CD4-positive, alpha-beta T cell treated with Interferon alpha-2 for 1 hour (primary cell): ENCODE measurements at places on chromosomes 1 and 21.

GRCh38 chr21:24275616-24276015 lies 1331.7 kb downstream of the MRPL39 start:
- DNase-seq: no peak

- peak; percentile 58 for DNase-seq
These were observed 31.5 kb downstream of the CHD5 start for GRCh38 chr1:6148497-6149241.

- no peak for DNase-seq
These were observed 5.9 kb upstream of the CDC20 start for GRCh38 chr1:43352881-43353280.

DNA sequence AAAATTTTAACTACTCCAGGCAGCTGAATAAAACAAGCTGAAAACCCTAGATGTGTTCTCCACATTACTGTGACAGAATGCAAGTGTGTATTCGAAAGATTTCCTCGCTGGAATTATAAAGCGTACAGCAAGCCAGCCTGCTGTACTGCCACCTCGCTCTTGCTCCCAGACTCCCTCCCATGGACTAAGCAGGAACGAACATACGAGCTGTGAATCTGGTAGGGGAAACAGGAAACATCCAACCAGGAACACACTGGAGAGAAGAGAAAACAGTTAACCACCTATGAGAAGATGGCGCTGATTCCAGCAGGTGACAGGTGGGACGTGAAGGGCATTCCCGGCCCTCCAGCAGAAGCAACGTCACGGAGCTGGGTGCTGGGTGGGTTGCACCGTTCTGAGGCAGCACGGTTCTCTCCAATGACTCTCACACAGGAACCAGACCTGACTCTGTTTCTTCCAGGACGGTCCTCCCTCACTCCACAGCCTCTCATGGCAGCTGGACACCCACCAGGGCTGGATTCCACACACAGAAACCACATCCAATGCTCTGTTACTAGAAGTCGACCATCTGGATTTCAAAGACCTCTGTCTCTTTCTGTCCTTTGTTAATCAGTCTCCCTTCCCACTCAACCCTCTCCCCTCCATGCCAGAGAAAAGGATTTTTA lies 219.2 kb downstream of the RERE start:
- no peak for DNase-seq

DNA sequence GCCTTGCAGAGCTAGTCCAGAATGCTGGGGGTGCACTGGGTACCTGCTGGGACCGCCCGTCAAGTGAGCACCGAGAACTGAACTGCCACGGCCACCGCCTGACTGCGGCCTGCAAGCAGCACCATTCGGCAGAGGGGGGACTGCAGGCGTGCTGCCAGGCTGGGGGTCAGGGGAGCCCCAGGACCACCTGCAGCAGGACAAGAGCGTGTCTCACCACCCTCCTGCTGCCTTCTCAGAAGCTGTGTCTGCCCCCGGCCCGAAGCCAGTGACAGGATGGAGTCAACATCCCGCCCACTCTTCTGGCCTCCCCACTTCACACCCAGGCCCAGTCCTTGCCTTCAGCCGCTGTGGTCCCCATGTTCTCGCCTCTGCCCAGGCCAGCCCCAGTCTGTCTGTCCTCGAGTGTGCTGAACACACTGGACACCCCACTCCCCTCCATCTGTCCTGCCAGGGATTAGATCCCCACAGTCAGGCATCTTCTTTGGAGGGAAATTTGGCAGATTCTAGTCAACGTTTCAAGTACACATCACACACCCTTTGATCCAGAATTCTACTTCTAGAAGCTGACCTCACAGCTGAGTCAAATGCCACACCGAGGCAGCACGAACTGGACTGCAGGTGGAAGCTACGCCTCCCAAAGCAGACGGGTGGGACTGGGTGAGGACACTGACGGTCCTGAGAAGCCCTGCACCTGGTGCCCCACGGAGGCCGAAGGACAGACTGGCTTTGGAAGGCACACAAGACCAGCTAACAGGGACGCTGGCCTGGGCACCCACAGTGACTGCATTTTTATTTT lies 26.0 kb downstream of the PTTG1IP start:
- no peak for DNase-seq

DNA sequence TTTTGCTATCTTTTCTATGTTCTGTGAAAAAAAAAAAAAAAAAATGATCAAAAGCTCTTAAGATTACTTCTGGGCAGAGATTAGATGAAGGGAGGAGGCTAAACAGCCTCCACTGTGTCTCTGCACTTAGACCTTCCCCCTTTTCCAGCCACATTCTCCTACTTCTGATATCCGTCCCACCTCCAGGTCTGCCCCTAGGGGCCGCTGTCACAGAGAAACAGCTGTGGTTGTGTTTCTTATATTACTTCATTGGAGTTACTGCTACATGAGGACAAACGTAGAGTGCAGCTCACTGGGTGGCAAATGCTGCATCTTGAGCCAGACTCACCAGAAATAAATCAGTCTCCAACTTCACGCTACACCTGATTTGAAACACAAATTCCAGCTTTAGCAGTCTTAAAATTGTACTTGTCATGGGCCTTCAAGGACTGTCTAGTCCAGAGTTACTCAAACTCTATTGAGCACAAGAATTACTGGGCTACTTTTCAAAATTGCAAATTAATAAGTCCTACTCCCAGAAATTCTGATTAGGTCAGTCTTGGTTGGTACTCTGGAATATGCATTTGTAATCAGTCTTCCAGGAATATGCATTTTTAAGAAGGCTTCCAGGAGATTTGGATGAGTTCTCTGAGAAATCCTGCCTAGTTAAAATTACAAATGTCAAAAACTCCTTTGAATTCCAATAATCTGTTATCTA lies 125.2 kb upstream of the PTBP2 start:
- no peak for DNase-seq

DNA sequence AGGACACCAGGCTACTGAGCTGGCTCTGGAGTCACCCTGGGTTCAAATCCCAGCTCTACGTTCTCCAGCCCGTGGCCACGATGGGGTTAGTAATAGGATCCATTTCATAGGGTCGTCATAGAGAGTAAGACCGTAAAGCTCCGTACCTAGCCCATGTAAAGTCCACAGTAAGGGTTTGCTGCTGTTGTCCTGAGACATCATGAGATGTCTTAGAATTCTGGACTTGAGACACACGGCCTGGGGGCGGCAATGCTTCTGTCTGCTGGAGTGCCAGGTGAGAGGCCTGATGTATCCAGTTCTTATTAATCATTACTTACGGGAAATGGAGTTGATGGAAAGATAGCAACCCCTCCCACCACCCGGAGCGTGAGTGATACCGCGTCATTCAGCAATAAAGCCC lies 3.6 kb downstream of the TCP10L start:
- no peak for DNase-seq

- DNase-seq: no peak
These were observed 136.9 kb downstream of the BARHL2 start for GRCh38 chr1:90580176-90580575.

- no peak for DNase-seq
These were observed 37.1 kb downstream of the JUN start for GRCh38 chr1:58746757-58747156.

DNA sequence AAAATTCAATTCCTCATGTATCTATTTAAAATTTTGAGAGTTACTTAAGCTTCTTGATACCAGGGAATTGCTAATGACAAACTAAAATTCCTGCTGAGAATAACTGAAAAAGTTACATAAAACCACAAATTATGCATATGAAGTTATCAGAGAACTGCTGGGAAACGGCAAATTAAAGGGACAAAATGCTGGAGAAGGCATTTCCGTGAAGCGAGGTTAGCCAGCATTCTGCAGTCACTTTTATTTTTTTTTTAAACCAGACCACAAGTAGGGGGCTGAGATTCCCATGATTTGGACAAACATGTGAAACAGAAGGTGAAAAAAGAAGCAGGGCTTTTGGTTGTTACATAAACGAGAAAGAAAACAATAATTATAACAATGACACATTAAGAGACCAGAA lies 737.6 kb upstream of the CHRM3 start:
- DNase-seq: no peak

DNA sequence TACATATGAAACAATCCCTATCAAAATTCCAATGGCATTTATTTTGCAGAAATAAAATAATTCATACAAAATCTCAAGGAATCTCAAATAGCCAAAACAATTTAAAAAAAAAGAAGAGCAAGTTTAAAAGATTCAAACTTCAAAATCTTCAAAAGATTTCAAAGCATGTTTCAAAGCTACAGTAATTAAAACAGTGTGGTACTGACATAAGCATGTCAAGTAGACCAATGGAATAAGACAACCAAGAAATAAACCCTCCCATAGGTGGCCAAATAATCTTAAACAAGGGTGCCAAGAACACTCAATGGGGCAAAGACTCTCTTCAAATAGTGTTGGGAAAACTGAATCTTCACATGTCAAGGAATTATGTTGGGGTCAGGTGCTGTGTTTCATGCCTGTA lies 28.0 kb upstream of the UCK2 start:
- DNase-seq: no peak

DNA sequence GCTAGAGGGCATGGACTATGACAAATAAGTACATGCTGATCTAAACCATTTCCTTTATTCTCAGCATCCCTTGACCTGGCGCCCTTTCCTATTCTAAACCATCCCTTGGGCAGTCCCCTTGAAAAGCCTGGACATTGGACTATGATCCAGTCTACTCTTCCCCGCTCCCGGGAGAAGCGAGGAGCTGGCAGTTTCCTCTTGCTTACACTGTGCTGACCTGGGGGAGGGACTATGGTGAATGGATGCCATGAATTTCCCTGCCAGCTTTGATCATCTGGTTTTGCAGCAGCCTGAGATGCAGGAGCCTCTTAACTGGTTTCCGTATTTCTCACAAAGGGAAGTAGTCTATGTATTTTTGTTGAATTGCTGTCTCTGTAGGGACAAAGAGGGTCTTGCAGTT lies 121.7 kb downstream of the KIF26B start:
- DNase-seq: no peak

DNA sequence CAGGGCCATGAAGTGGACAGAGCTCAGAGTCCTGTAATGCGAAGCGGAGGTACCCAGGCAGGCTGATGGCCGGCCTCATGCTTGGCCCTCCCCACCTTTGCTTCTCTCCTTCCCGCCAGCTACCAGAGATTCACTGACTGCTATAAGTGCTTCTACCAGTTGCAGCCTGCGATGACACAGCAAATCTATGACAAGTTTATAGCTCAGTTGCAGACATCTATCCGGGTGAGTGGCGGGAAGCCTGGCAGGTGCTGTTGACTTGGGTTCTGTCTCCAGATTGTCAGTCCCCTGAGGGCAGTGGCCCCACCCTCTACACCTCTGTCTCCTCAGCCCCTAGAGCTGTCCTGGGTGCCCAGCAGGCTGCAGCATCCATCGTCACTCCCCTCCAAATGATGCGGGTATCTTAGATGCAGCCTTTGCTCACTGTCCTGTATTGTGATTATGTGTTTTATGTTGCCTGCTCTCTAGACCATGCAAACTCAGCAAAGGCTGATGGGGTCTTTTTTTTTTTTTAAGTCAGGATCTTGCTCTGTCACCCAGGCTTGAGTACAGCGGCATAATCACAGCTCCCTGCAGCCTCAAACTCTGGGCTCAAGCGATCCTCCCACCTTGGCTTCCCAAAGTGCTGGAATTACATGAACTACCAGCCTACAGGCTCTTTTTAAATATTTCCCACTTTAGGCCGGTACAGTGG lies 9.6 kb upstream of the BGLAP start:
- no peak for DNase-seq

- no peak for DNase-seq
These were observed 241.6 kb downstream of the LMX1A start for GRCh38 chr1:165114889-165115285.

DNA sequence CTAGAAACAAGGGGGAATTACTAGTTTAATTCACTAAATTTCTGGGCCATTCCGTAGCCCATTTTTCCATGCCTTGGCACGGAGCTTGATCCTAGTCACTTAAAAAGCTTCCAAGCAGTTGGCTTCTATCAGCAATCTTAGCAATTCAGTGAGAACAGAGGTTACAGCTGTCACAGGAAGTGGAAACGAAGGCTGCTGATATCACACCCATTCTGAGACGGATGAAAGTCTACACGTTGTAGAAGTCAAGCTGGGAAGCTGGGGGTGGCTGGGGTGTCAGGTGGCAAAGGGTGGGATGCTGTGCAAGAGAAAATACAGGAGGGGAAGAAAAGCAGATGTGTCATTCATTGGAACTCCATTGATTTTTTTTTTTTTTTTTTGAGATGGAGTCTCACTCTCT lies 11.8 kb upstream of the STMN1 start:
- peak; percentile 30 for DNase-seq

DNA sequence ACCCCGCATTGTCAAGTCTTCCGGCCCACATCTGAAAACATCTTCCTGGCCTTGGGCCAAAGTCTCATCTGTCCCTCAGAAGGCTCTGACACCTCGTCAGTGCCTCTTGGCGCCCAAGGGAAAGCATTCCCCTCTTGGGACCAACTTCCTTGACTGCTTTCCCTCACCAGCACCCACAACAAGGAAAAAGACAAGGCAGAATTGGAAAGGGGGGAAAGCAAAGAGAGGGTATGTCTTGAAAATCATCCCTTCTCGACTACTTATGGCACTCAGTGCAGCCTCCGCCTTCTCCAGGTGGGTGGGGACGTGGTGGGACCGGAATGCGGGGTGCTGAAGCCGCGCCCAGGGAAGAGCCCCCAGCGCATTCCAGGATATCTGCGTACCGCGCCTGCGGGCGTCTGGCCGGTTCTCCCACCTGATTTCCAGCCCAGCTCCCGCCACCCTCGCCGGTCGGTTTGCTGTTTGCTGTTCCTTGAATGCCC lies 554 bp upstream of the SLC39A1 start:
- no peak for DNase-seq

- no peak for DNase-seq
These were observed 22.4 kb downstream of the HUNK start for GRCh38 chr21:31895077-31895835.

GRCh38 chr1:86849756-86850155 lies 64.2 kb downstream of the SELENOF start:
- DNase-seq: no peak

DNA sequence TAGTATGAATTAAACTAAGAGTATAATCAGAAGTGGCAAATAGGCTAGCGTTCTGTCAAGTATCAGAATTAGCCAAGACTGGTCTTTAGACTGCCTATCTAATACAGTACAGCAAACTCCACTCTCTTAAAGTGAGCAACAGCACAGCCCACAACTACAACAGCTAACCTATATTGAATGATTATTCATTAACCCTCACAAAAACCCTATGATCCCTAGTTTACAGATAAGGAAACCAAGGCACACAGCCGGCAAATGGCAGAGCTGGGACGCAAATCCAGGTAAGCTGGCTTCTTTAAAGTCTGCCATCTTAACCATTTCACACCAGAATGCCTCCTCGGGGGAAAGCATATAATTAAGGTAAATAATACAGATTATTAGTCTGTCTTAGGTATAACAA lies 52.0 kb downstream of the TP53BP2 start:
- no peak for DNase-seq

GRCh38 chr1:39301606-39302005 lies 97.1 kb downstream of the MACF1 start:
- no peak for DNase-seq

- no peak for DNase-seq
These were observed 8.1 kb upstream of the MYOG start for GRCh38 chr1:203093754-203094410.

DNA sequence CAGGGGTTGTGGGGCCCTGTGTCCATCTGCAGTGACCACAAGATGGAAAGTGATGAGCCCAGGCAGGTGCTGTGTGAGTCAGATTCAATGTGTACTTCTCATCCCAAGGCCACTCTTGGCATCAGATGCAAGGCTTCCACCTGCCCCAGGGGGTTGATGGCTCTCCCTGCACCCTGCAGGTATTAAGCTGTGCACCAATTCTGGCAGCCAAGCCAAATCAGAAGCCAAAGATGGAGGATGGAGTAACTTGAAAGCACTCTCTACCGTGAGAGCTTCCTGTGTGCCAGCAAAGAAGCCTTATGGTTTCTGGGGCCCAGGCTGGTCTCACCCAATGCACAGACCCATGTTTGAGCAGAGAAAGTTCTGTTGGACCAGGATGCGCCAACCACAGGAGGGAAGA lies 44.3 kb upstream of the TENT5C start:
- no peak for DNase-seq
